Progenitor cell of endocrine pancreas (in vitro differentiated cells): ENCODE measurements at places on chromosomes 16 and 17. TPM values are rescaled to one million over a fixed set of nuclear protein-coding genes. Genes with fewer than 3 reads are reported as not detected.

PYDC1 gene
- not detected in 2 replicates for total RNA-seq

ARHGAP23 gene
- 2.9 and 3.3 TPM in 2 replicates for total RNA-seq

CLEC3A gene
- total RNA-seq: not detected in 2 replicates

SLC6A2 gene
- total RNA-seq: not detected in 2 replicates

TLK2 gene
- 62.1 and 70.1 TPM in 2 replicates for total RNA-seq

NEUROD2 gene
- not detected in 2 replicates for total RNA-seq

SLC35G6 gene
- not detected in 2 replicates for total RNA-seq

MAPK8IP3 gene
- total RNA-seq: 153 and 157 TPM in 2 replicates

PLCD3 gene
- 23.4 and 26.7 TPM in 2 replicates for total RNA-seq

ICAM2 gene
- 0.72 and 0.91 TPM in 2 replicates for total RNA-seq

GPRC5B gene
- total RNA-seq: 40.6 and 44.3 TPM in 2 replicates

CPNE7 gene
- 0.41 and 0.84 TPM in 2 replicates for total RNA-seq

RAB34 gene
- 147 and 150 TPM in 2 replicates for total RNA-seq

C16orf86 gene
- 2.5 and 2.6 TPM in 2 replicates for total RNA-seq

SERPINF2 gene
- total RNA-seq: 68.6 and 74.5 TPM in 2 replicates

EFCAB5 gene
- total RNA-seq: 0.44 TPM in 1 of 2 replicates, not detected in the other

ALOX15 gene
- 0.33 and 0.69 TPM in 2 replicates for total RNA-seq

TEKT5 gene
- total RNA-seq: 0.29 and 0.58 TPM in 2 replicates

GPR142 gene
- total RNA-seq: 6.0 and 6.6 TPM in 2 replicates

CCL7 gene
- total RNA-seq: not detected in 2 replicates

SPN gene
- 0.19 and 0.20 TPM in 2 replicates for total RNA-seq

PPP1R27 gene
- not detected in 2 replicates for total RNA-seq

ZPBP2 gene
- total RNA-seq: not detected in 2 replicates

CPNE2 gene
- 6.7 and 10.1 TPM in 2 replicates for total RNA-seq

CCL4L2 gene
- total RNA-seq: not detected in 2 replicates

ACSM5 gene
- total RNA-seq: not detected in 2 replicates

DNAI2 gene
- not detected in 2 replicates for total RNA-seq

KCNG4 gene
- not detected in 2 replicates for total RNA-seq

CD300H gene
- not detected in 2 replicates for total RNA-seq

DNAH9 gene
- total RNA-seq: 1.5 and 2.3 TPM in 2 replicates

DRC3 gene
- 13.3 and 15.4 TPM in 2 replicates for total RNA-seq

CDH16 gene
- total RNA-seq: not detected in 2 replicates
